ENCODE measurements at places on chromosomes 5 and 9.

DNA sequence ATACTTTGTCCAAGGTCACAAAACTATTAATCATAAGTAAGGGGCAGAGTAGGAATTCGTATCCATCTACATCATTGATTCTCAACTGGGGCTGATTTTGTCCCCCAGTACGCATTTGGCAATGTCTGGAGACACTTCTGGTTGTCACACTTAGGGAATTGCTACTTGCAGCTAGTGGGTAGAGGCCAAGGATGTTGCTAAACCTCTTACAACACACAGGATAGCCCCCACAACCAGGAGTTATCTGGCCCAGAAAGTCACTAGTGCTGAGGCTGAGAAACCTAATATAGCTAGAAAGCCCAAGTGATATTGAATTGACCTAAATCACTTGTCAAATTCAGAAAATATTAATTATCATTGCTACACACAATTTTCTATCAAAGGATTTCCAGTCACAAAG lies 120.4 kb upstream of the ABCA1 start:
- peaks cover 26% of the 10 kb centered on the region for H3K4me1 ChIP-seq
- no peaks in the 10 kb centered on the region for H3K27me3 ChIP-seq
- H3K4me3 ChIP-seq: no peak overlapping the region
- no peaks in the 10 kb centered on the region for H3K36me3 ChIP-seq
- H3K27ac ChIP-seq: no peak overlapping the region

GRCh38 chr5:17169507-17169906 lies 47.9 kb upstream of the BASP1 start:
- H3K27ac ChIP-seq: no peak overlapping the region
- H3K27me3 ChIP-seq: no peaks in the 10 kb centered on the region
- DNase-seq: no peak
- H3K4me3 ChIP-seq: no peak overlapping the region

GRCh38 chr5:166166071-166166470 lies 2125.4 kb upstream of the WWC1 start:
- no peaks in the 10 kb centered on the region for H3K4me1 ChIP-seq
- H3K27ac ChIP-seq: no peak overlapping the region
- no peaks in the 10 kb centered on the region for H3K36me3 ChIP-seq
- no peak for DNase-seq
- H3K4me3 ChIP-seq: no peak overlapping the region
- no peaks in the 10 kb centered on the region for H3K27me3 ChIP-seq

DNA sequence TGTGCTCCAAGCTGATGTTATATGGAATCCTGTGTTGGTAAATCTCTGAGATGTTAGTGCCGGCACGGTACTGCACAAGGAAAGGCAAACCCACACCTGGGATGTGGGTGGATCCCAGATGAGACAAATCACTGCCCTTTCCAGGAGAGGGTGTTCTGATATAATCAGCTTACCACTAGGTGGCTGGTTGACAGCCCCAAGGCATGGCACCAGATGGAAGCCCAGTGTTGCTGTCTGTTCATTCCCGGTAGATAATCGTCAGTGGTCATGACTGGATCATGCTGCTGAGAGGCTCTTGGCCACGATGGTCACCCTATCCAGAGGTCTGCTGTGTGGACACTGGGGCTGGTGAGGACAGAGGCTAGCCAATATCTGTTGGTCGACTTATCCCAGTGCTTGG lies 184.0 kb downstream of the CACNA1B start:
- no peak for DNase-seq
- H3K4me1 ChIP-seq: no peaks in the 10 kb centered on the region
- no peak overlapping the region for H3K27ac ChIP-seq
- no peak overlapping the region for H3K4me3 ChIP-seq

- H3K4me3 ChIP-seq: no peak overlapping the region
- no peaks in the 10 kb centered on the region for H3K27me3 ChIP-seq
- no peak overlapping the region for H3K27ac ChIP-seq
- no peaks in the 10 kb centered on the region for H3K36me3 ChIP-seq
- no peaks in the 10 kb centered on the region for H3K4me1 ChIP-seq
Observed at GRCh38 chr9:103514767-103515166, 519.6 kb downstream of the CYLC2 start.

Measured in CD14-positive monocyte (primary cell).